ENCODE measurements at places on chromosomes 3 and 15.

GRCh38 chr3:110093812-110094401 is 756.6 kb upstream of the DPPA4 start:
- DNase-seq = no peak

DNA sequence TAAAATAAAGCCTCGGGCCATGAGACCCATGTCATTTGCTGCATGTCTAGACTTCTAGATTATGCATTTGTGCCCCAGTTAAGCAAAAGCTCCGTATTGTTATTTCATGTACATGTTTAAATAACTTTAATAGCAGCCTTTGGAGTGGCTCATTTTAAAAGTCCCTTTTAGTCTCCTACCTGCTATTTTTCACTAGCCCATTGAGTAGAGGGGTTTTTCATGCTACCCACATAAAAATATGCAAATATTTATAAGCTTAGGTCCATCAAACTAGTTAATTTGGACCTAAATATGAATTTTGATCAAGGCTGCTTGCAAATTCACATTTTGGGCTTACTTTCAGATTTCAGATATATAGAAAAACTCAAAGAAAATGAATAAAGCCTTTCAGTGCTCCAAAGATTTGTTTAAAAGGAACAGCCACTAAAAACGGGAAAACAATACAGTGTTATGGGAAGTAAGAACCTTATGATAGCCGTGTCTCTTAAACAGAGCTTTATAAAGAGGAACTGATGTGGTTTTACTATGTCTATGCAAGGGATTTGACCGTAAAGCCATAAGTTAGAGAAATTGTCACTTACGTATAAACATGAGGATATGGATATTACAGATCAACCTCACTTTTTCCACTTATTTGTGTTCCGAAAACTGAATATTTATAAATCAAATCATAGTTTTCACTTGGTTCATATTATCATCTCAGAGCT is 30.0 kb downstream of the FILIP1L start:
- DNase-seq = no peak

DNA sequence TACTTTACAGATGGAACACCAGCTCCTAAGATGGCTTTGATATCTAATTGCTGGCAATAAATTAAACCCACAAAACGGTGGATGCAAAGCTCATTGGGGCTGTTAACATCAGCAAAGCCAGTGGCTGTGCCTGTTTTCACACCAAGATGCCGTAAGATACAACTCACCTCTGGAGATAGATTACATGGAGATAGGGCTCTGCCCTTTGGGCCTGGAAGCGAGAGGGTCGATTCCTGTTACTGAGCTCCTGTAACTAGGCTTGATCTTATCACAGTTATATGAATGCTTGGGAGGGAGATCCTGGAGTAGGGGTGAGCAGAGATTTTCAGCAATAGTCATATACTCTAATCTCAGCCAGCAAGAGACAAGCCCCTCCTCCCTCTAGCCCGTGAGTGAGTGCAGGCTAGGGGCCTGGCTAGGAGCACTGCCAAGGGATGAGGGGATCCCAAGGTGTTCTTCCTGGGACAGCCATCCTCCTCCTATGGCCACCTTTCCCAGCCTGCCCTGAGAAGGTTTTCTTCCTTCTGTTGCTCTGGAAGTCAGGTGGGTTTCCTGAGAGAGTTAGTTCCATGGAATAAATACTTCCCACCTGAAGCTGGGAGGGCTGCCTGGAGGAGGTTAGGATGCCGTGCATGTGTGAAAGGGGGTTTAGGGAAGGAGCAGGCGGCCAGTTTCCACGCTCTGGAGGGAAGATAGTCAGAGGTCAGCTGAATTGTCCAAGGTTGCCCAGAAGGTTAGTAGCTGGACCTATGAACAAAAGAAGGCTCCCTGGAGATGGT is 18.1 kb upstream of the DOCK3 start:
- DNase-seq = no peak

DNA sequence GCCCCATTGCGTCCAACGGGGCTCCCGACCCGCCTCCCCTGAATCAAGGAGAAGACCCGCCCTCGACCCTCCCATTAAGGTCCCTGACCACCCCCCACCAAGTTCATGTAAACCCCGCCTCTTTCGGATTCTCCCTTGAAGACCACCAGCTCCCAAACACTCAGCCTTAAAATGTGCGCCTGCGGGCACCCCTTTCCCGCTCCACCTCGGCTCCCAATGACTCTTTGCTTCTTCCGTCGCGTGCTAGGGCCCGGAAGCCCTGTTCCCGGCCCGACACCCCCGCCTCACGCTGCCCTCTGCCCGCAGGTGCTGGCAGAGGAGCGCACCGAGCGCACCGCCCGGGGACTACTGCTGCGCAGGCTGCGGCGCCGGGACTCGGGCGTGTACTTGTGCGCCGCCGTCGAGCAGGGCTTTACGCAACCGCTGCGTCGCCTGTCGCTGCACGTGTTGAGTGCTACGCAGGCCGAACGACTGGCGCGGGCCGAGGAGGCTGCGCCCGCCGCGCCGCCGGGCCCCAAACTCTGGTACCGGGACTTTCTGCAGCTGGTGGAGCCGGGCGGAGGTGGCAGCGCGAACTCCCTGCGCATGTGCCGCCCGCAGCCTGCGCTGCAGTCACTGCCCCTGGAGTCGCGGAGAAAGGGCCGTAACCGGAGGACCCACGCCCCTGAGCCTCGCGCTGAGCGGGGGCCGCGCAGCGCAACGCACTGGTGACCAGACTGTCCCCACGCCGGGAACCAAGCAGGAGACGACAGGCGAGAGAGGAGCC is 2.7 kb upstream of the LSMEM2 start:
- DNase-seq = no peak

- DNase-seq = peak; percentile 8
These were observed 98.3 kb downstream of the ANO10 start for GRCh38 chr3:43523454-43524053.

DNA sequence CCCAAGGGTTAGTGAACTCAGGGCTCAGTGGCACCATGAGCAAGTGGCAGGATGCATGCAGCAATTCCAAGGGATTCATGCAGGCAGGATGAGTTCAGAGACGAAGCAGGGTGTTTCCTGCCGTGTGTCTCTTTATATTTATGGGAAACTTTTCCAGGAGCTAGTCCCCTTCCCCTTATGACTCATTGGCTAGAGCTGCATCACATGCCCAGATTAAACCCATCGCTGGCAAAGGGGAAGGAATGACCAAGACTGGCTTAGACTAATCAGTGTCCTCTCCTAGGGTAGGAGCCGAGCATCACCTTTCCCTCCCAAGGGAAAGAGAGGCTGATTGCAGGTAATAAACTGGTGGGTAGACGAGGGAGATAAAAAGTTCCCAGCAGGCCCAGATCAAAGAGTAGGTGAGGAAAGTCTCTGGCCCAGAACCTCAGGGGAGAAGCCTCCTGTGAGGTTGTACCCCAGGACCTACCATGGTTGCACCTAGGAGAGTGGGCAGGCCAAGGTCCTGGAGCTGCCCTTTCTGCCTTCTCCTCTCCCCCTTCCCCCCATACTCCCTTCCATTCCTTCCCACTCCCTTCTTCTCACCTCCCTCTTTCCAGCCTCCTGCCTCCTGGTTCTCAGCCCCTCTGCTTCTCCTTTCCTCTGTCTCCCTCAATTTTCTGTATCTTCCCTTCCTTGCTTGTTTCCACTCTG is 67.8 kb upstream of the ITGA11 start:
- DNase-seq = no peak

- peak; percentile 35 for DNase-seq
These were observed 272.2 kb upstream of the CHRNA7 start for GRCh38 chr15:31758126-31758525.

DNA sequence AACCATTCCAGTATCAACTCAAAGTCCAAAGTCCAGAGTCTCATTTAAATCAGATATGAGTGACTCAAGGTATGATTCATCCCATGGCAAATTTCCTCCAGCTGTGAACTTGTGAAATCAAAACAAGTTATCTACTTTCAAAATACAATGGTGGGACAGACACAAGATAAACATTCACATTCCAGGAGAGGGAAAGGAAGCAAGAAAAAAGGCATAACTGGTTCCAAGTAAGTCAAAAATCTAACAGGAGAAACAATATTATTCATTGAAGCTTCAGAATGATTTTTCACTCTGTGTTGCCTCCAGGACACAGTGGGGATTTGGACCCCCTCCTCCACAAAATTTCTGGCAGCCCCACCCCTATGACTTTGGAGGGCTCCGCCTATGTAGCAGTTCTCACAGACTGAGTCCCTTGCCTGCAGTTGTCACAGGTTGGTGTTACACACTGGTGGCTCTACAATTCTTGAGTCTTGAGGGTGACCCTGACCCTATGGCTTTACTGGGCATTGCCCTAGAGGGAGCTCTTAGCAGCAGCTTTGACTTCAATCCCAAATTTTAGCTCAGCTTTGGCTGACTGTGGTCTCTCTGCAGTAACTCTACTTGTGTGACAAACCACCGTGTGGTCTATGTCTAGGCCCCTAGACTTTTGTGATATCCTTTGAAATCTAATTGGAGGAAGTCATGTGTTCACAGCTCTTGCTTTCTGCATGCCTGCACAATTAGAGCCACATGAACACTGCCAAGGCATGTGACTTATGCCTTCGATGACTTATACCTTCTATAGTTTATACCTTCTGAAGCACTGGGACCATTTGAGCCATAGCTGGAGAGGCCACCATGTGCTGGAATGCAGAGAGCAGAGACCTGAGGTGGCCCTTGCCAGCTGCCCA is 644.2 kb downstream of the GRM7 start:
- DNase-seq = peak; percentile 98

- DNase-seq = peak; percentile 18
These were observed 139.4 kb upstream of the TSC22D2 start for GRCh38 chr3:150268426-150269391.

DNA sequence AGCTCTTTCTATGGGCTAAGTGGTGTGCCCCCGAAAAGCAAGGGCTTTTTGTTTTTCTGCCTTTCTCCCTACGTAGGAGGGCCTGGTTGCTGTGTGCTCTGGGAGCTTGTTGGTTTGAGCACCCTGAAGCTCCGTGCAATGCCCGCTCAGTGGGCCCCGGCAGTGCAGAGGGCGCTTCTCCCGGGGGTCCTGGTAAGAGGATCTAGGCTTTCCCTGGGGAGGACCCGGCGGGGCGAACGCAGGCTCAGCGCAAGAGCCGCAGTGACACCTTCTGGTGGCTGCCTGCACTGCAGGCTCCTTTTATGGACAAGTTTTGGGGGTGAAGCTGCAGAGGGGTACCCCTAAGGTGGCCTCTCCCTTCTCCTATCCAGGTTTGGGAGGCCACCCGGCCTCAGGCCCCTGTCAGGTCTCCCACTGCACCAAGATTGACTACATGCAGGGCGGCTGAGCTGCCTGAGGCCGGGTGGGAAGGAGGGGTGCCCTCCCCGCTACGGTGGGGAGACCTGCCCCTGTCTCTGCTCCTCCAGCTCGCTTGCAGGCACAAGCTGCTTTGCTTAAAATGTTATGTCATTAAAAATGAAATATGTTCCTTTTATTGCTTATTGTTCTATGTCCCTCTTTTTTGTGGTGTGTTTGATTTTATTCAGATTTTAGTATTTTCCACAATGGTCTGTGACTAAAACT is 387.9 kb downstream of the GABRG3 start:
- peak; percentile 1 for DNase-seq

GRCh38 chr3:175224051-175224450 is 364.9 kb downstream of the NAALADL2 start:
- DNase-seq = peak; percentile 21
